NCI-H1417 treated with DMSO at 0.1 percent for 48 hours (cell line): ENCODE measurements at places on chromosomes 11 and 22.

DNA sequence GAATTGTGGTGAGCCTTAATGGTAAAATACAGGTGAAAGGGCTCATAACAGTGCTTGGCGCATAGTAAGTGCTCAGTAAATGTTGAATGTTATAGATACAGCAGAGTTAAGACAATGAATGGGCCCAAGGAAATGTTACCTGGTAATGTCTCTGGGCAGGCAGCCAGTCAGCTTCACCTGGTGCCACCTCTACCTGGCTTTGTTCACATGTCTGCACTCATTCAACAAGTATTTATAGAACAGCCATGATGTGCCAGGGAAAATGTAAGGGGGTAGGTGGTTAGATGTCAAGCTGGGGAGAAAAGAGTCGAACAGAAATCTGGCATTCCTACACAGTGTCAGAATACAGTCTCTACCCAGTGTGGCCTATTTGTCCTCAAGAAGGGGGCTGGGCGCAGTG, 238.8 kb upstream of the SYN3 start:
- DNase-seq = no peak

- no peak for DNase-seq
Observed at GRCh38 chr11:31806928-31807798, 4.0 kb downstream of the PAX6 start.

DNA sequence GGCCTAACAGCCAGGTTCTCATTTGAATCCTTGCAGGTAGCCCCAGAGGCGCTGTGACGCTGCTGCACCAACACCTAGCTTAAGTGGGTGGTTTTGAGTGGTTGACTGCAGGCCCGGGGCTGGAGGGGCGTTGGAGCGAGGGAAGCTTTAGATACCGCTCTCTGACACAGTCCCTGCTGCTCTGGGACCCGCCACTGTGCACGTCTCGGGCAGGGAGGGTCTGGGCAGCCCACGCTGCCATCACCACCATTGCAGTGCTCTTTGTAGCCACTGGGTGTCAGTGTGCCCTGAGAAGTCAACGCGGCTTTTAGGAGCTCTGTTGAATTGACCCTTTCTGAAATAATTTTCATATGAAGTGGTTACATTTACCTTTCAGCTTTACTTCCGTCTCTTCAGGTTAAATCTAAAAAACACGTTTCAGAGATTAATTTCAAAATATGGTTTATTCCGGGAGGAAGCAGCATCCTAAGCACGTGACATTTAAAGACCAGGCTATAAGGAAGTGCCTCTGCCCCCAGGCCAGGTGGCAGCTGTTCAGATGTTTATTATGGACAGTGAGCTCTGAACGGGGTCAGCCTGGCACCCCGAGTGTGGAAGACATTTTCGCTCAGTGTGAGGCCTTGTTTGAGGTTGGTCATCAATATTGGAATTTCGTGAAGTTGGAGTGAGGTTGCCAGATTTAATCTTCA, 30.9 kb upstream of the PARVB start:
- DNase-seq = no peak

- DNase-seq = no peak
Observed at GRCh38 chr22:17905445-17905844, 118.9 kb downstream of the MICAL3 start.

GRCh38 chr11:130779943-130780342, 136.3 kb downstream of the SNX19 start:
- DNase-seq = no peak

DNA sequence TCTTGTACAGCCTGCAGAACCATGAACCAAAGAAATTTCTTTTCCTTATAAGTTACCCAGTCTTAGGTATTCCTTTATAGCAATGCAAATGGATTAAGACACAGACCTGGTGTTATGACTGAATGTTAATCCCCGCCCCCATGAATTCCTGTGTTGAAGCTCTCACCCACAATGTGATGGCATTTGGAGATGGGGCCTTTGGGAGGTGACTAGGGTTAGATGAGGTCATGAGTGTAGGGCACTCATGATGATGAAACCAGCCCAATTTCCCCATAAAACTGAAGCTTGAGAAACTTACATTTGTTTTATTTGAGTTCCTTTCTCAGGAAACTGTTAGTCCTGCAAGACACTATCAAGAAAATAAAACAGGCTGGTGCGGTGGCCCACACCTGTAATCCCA, 115.8 kb upstream of the THY1 start:
- no peak for DNase-seq

DNA sequence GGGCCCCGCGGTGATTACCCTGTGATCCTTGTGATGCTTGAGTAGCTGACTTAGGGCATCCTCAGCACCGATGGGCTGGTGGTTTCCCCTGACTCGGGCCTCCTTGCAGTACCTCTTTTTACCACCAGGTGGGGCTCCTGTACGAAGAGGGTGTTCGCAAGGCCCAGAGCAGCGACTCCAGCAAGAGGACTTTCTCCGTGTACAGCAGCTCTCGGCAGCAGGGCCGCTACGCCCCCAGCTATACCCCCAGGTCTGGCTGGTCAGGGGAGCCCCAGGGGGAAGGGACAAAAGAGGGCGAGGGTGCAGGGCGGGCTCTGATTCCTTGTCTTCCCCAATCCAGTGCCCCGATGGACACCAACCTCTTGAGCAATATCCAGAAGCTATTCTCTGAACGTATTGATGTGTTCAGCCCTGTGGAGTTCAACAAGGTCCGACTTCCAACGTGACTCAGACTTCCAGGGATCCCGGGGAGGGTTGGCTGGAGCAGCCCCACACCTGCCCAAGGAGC, 1.3 kb upstream of the TM7SF2 start:
- DNase-seq = peak; percentile 51

DNA sequence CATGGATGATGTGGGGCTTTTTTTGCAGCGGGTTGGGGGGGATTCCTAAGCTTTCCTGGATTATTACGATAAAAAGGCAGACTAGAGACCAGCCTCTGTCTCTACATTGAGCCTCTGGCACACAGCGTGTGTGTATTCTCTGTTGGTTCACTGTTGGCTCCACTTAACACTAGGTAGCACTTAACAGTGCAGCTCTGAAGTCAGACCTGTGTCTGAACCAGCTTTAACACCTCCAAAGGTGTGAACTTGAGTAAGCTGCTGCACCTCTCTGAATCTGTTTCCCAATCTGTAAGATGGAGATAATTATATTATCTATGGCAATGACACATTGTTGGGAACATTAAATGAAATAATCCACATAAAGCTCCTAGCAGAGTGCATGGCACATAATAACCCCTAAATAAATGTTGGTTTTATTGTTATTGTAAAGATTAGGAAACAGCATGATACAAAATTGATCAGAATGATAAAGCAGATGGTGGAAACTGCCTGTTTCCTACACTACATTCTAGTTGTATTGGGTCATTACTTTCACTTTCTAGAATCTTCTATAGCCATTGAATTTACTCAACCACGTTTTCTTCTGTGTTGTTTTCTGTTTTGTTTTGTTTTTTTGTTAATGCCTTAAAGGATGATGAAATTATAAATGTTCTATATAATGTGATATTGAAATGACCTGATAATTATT, 108.4 kb downstream of the ARL14EP start:
- DNase-seq = no peak

DNA sequence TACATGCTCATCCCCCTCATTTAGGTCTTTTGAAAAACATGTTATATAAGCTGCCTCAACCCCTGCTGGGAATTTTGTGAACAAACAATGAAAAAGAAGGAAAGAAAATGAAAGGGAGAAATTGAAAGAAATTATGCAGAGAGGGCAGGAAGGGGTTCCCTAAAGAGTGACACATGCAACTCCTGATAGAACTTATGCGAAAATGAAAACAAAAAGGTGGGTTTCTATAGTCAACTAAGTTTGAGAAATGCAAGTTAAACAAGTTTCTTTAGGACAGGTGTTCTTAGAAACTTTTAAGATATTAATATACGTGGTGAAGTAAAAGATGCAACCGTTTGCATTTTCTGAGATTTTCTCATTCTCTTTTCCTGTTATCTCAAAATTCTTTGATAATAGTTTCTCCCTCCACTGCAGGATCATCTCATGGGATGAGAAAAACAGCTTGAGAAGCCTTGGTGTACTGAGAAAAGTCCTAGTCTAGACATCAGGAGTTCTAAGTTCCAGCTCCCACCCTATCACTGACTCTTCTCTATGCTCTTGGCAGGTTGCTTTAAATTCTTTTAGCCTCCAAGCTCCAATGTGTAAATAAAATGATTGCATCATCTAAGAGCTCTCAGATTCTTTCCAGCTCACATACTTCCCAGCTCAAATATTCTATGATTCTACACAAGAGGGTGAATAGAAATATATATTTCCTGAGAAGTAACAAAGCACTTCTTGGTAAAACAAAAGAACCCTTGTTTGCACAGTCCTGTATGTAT, 109.2 kb downstream of the FAM76B start:
- DNase-seq = no peak

DNA sequence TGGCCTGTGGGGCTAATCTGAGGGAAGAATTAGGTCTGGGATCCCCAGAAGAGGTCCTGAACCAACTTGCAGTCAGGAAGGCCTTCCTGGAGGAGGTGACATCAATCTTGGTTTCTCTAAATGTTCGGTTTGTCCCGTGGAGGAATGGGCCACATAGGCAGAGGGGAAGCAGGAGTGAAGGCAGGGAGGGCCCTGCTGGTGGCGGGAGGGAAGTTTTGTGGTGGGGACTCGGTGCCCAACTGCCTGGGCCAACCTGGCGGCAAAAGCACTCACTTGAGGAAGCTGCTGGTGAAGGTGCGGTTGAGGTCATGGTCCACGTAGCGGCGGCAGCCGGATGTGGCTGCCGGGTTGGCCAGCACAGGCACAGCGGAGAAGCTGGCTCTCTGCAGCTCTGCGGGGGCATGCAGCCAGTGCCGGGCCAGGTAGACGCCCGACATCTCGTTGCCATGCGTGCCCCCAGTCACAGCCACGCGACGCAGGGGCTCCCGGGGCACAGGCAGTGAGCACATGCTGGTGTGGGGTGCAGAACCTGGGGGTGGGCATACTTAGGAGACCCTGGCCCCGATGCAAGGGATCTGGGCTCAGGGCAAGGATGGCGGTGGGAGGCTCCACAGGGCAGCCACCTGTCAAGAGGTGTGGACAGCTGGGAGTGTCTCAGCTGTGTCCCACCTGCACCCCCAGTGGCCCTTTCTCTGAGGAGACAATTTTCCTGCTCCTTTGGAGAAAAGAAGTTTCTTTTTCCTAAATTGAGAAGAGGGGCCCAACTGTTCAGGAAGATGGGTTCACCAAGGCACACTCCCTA, 3.8 kb downstream of the ACY3 start:
- no peak for DNase-seq

GRCh38 chr11:87722756-87723565, 452.3 kb downstream of the RAB38 start:
- no peak for DNase-seq

DNA sequence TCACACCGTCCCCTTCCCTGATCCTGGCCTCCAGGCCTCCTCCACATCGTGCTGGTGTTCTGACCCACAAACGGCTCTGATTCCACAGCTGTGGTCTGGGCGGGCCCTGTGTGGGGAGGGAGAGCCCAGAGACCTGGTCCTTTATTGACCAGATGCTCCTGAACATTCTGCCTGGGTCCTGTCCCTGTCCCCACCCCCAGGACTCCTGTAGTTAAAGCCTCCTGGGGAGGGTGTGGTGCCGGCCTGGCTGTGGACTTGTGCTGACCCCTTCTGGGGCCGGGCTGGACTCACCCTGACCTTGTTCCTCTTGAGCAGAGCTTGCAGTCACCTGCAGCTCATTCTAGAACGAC, 128.7 kb downstream of the CTTN start:
- no peak for DNase-seq

DNA sequence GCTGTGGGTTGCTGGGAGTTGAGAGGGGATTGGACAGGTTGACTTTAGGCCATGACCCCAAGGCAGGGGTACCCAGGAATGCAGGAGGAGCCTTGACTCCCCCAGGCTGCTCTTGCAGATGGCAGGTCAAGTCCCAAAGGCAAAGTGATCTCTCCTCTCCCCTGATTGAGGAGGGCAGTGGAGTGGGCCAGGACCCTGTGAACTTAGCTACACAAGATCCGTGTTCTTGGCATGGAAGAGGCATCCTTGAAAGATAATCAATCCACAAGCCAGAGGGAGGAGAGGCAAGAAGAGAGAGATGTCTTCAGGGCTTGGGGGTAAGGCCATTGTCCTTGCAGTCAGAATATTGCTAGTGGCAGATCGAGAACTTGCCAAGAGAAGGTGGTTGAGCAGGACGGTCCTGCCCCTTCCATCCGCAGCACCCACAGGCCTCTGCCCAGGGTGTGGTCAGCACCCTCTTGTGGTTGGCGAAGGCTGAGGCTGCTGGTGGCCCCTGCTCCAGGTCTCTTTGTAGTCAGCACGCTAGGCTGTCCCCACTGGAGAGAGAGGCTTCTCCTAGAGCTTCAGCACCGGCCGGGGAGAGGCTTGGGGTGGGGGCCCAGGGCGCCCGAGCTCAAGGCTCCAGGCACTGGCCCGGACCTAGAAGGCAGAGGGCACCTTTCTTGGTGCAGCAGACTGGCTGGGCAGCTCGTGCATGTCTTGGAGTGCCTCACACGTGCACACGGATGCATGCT, 45.4 kb downstream of the KCNC1 start:
- no peak for DNase-seq

DNA sequence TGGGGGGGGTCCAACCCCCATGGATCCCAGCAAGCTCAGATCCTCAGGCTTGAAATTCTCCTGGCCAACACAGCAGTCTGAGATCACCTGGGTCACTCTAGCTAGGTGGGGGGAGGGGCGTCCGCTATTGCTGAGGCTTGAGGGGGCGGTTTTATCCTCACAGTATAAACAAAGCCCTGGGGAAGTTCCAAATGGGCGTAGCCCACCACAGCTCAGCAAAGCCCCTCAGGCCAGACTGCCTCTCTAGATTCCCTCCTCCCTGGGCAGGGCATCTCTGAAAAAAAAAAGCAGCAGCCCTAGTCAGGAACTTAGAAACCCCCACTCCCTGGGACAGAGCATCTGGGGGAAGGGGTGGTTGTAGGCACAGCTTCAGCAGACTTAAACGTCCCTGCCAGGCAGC, 16.7 kb downstream of the TRPC6 start:
- DNase-seq = no peak

DNA sequence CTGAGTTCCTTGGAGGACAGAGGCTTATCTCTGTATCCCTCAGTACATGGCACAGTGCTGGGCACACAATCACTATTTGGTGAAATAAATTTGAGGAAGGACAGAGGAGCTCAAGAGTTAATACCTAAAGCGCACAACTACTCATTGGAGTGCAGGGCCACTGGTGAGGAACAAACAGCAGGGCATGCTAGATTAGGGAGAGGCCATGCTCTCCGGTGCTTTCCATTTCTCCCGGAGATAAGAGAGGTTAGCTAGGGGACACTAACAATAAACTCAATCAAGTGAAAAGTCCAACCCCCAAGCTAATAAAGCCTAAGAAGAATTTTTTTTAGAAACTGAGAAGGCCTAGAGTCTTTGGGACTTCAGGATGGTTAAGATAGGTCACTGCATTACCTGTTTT, 29.1 kb downstream of the NFRKB start:
- DNase-seq = no peak

DNA sequence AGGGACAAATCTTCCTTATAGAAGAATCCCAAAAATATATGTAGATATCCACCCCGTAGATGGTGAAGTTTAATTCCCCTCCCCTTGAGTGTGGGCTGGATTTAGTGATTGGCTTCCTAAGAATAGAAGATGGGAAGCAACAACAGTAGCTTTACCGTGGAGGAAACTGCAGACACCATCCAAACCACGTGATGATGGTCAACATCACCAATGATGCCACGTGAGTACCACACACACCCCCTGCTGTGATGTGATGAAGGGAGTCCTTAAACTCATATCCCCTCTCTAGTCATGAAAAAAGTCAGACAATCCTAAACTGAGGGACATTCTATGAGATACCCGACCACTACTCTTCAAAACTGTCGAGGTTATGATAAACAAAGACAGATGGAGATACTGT, 76.4 kb upstream of the SLC22A12 start:
- DNase-seq = no peak

GRCh38 chr11:115166820-115167219, 337.4 kb downstream of the CADM1 start:
- no peak for DNase-seq
